Activated CD4-positive, alpha-beta T cell treated with anti-CD3 and anti-CD28 coated beads, Interleukin-2, amount 50 U/mL, for 4 hours (primary cell): ENCODE measurements at places on chromosomes 11 and 22.

DNA sequence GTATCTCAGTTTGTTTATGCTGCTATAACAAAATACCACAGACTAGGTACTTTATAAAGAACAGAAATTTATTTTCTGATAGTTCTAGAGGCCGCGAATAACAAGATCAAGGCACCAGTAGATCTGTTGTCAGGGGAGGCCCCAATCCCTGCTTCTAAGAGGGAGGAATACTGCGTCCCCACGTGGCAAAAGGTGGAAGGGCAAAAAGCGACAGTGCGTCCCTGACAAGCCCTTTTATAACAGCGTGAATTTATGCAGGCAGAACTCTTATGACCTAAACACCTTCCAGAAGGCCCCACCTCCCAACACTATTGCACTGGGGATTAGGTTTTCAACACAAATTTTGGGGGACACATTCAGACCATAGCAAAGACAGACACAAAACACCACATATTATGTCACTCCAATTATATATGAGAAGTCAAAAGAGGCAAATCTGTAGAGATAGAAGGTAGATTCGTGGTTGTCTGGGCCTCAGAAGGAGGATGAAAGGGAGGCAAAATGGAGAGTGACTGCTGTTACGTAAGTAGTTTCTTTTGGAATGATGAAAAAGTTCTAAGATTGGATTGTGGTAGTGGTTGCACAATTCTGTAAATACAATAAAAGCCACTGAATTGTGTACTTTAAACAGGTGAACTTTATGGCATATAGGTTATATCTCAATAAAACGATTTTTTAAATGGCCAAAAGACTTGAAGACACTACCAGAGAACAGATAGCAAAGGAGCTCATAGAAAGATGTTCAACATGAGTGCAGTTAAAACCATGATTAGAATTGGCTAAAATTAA lies 30.1 kb upstream of the TNRC6B start:
- no peak for DNase-seq

DNA sequence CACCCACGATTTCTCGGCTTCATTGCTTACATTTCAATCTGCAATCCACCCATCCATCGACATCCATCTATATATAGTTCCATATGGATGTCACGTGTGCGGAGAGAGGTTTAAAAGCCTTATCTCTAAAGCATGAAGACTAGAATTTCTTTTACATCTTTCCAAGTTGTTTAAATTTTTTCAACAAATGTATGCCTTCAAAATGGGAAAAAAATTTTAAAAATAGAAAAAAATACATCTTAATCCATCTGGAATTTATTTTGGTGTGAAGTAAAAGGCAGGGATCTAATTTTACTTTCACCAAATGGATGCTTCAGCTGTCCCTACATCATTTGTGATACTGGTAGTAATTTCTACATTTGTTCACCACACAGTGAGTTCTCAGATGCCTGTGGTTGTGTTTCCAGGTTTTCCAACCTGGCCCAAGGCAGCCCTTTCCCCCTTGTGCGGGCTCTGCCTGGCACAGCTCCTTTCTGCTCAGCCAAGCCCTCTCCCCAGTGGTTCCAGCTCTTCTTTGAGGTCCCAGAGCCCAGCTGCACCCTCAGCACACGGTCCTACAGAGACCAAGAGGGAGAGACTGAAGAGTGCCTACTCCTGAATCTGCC lies 37.6 kb upstream of the KLHL35 start:
- no peak for DNase-seq

DNA sequence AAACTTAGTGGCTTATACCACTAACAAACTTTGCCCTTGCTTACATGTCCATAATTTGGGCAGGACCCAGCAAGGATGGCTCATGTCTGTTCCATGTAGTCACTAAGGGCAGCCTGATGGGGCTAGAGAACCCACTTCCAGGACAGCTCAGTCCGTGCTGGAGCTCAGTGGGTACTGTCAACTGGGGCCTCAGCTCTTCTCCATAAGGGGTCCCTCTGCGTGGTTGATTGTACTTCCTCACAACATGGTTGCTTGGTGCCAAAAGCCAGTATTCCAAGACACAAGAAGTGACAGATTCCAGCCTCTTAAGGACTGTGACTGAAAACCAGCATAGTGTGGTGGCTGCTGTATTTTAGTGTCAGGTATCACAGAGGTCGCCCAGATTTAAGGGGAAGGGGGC lies 675.2 kb downstream of the TBC1D22A start:
- DNase-seq, result no peak

DNA sequence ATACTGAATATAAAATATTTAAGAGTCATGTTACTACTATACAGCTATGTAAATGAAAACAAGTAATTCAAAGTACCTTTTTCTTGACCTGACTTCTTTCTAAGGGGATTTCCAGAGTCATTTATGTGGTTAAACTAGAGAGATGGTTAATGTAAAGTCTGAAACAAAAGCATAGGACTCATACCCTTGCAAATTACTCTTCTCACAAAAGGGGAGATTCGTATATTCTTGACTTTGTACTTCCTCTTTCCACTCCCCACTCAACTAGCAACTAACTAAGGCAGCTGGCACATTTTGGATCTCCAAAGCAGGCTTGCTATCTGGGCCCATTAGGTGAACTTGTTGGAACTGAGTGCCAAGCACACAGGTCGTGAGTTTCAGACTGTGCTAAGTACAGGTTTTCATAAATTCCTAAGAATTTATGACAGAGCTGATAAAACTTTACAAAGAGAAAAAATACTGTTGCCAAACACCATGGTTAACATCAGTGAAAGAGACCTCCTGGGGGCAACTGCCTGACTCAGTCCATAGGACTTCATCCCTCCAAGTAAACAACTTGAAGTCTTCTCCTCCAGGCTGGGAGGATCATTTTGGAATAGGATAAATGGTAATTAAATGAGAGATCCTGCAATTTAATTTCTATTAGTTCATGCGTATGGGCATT lies 77.0 kb upstream of the DDI1 start:
- DNase-seq, result no peak

DNA sequence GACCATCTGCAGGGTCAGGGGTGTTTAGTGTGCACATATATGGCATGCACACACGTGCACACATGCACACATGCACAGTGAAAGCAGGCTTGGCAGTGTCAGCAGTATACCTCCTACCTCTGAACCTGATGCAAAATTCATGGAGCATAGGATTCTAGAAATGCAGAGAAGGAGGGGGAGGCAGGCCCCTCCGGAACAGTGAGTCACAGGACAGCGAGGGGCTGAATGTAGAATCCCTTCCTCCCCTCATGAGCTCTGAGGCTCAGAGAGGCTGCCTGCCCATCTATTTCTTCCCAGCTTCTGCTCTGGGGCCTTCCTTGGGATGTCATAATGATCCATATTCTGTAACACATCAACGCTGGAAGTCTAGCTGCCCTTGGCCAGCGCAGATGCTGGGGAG lies 66.7 kb upstream of the NECTIN1 start:
- no peak for DNase-seq

- DNase-seq, result no peak
Observed at GRCh38 chr11:120532832-120533196, 21.3 kb downstream of the GRIK4 start.

DNA sequence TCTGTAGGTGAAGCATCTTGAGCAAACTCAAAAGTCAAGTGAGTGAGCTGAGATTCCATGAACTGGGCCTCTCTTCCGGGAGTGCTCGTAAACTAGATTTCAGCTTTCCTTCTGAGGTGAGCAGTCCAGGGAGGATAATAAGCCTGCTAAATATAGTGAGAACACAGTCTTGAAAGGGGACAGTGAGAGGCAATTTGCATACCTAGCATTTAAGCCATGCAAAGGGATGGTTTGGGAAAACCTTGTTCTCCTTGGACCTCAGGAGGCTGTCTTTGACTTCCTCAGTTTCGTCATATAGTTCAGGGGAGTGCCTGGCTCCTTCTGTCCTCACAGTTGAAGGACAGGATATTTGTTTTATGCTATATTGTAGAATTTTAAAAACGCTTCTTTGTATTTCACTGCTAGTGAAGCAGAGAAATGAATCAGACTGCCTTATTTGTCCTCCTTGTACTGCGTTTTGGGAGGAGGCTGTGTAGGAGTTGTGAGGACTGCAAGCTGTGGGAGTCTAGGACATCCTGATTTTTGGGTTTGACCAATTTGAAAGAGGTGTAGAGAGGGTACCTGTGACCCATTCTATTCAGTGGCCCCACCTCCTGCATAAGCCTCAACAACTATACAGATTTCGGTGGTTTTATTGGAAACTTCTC lies 11.0 kb upstream of the SORL1-AS1 start:
- DNase-seq, result no peak

DNA sequence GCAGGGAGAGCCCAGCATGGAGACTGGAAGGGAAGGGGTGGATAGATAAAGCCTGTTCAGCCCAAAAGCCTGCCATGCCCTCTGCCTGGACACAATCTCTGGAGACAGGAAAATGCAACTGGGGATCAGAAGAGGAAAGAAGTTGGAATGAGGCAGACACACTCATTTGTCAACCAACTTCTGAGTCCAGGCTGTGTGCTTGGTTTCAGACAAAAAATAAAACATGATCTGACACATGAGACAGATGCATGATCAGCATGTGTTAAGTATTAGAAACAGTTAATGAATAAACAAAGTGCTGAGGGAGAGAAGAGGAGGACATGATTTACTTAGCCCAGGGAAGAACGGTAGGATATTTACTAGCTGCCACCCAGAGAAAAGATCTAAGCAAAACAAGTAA lies 839 bp downstream of the LRRN4CL start:
- DNase-seq, result no peak

DNA sequence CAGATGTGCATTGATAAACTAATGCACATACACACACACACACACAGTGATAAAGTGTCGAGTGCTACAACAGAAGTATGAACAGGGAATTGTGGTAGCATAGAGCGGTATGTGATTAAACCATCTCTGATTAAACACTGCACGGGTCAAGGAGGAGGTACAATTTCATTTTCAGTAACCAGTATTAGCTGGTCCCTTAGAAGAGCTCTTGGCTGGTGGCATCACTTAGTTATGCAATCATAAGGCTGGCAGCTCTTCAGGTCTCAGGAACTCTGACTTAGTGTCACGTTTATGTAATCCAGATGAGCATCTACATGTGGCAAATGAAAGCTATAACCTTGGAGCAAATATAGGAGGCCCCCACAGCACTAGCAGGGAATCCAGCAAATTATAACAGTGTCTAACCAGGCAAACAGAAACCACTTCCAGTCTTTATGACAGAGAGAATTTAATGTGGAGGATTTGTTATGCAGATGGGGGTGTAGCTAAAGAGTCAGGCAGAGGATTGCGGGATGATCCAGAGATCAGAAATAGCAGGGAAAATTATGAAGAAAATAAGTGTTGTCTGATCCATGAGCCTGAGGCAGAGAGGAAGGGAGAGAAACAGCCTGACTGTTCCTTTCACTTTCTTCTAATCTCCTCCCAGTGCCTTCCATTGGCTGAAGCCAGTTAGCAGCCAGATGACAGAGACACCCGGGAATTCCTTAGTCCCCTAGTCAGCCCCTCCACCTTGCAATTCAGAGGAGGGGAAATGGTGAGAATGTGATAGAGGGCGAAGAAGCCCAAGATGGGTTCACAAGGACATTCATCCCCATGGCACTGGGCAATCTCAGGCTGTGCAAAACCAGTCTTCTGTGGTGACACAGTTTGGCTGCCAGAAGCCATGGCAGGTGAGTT lies 533.1 kb upstream of the TENM4 start:
- DNase-seq, result no peak

DNA sequence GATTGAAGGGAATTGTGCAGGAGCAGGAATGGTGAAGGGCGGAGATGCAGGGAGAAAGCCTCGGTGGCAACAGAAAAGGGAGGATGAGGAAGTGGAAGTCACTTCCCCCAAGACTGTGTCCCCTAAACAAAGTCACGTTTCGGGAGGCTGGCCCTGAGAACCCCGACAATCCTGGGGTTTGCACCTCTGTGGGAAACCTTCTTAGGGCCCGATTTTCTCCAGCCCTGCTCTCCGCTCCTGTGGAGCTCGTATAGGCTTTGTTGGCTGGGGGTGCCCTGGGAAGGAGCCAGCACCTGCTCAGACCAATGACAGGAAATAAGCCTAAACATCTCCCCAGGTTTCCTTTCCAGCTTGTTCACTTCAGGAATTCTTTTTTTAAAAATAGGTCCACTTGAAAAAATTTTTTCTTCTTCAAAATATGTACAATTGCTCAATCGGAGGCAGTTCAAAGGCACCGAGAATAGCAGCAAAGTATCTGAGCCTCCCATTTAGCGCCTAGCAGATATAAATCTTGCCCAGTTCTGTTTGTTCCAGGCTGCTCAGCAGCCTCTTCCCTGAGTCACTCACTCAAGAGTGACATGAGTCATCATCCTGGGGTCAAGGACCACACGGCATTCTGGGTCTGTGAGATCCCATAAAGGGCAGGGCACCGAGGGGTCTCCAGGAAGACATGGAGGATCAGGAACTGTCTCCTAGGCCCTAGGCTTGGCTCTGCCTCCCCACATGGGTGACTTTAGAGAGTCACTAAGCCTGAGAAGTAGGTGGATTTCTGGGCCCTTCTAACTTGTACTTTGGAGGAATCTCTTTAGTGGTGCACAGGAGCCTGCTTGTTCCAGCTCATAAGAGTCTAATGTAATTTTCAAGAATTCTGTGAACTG lies 34.0 kb downstream of the IRAG1 start:
- no peak for DNase-seq

- DNase-seq, result no peak
Observed at GRCh38 chr11:35313066-35313759, 106.1 kb downstream of the SLC1A2 start.

DNA sequence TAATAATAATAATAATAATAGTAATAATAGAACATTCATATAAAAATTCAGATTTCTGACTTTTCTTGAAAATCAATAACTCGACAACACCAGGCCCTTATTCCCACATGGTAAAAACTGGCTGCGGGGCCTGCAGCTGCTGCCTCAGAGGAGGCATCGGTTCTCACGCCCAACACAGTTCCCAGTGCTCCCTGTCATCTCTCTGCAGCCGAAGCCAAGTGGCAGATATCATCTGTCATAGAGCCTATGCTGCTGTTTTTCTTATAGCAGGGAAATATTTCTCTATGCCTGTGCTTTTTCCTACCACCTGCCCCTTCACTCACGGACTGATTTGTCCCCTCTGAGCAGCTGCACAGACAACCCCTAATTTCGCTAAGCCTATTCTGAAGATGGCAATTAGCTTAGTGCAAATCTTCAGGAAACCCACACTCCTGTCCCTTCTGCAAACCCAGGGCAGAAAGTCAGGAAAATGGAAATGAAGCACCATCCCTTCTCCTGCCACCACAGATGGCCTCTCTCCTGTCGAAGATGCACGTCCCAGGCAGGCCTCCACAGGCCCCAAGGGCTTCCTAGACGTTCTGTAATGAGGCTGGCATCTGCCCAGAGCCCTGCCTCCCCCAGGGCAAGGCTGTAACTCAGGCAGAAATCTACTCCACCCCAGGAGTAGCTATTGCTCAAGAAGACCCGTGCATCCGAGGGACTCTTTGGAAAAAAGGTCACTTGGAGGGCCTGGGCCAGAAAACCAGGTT lies 66.7 kb downstream of the SYN3 start:
- DNase-seq, result no peak

GRCh38 chr22:30611197-30611596 lies 4.2 kb downstream of the TCN2 start:
- DNase-seq, result no peak

- no peak for DNase-seq
Observed at GRCh38 chr22:45537734-45538181, 35.1 kb downstream of the FBLN1 start.

- DNase-seq, result no peak
Observed at GRCh38 chr11:118914178-118914918, 11.4 kb downstream of the BCL9L start.
